ENCODE measurements at places on chromosomes 3 and 15. TPM values are rescaled to one million over a fixed set of nuclear protein-coding genes. Genes with fewer than 3 reads are reported as not detected.

DNA sequence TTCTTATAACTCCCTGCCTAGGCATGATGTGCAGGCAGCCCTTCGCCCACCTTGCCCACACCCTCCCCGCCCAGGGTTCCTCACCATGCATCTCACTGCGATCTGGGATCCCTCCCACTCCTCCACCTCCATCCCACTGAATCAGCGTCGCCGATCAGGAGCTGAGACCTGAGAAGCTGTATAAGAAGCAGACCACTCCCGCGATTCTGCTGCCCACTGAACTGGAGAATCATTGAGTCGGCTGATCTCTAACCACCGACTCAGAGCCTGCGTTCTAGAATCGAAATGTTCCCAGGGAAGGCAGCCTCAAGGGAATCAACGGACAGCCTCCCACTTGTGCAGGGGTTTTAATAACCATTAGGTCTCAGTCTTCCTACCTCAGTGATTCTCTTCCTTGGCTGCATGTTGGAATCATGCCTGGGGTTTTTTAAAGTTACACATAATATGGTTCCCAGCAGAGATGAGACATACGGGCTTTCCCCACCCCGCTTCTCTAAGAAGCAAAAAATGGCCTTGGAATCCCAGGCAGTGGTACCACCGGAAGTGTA lies 60.2 kb downstream of the TMEM44 start:
- DNase-seq = no peak

DNA sequence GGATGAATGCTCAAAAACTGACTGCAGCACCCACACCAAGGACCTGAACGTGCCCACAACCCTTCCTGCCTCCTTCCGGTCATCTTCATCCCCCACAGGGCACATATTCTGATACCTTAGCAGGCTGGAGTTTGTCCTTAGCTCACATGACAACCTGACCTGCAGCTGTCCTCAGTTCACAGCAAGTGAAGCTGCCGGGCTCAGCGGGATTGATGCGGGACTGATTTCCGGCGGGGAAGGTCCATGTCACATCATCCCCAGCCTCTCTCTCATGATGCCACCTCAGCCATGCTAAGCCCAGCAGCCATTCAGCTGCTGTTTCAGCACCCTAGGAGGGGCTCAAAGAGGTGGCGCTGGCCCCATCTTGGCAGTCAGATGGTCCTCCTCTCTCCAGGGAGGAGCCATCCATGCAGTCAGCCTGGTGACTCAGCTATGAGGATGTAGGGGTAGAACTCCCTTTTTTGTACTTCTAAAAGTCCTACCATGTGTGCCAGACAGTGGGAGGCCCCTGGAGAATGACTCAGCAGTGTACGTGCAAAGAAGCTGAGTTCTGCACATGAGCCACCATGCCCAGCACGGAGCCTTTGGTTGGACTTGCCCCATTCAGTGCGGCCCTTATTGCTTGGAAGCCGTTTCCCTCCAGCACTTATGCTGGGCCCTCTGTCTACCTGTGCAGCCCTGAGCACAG lies 9.5 kb downstream of the CA12 start:
- DNase-seq = no peak

PLIN1 gene
- 1.3 TPM for polyA plus RNA-seq

- DNase-seq = no peak
Observed at GRCh38 chr15:83208367-83208661, 691 bp upstream of the HDGFL3 start.

ADCY5 gene
- 13.4 TPM for polyA plus RNA-seq

LRRC2 gene
- polyA plus RNA-seq = 2.1 TPM

DNA sequence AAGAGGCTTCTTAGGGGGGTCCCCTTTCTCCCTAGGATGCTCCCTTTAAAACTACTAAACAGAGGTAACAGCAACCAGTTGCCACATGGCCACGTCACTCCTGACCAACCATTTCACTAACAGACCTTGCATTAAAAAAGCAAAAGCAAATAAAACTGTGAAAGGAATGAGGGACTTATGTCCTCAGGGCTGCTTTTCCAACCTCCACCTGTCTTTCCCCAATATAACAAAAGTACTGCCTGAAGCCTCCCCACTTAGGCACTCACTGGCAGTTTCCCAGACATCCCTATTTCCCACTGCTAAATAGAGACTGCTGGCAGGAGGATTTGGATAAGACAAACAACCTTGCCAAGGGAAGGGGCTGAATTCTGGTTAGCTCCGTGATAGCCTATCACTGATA lies 130.3 kb downstream of the ATP8B4 start:
- no peak for DNase-seq

- DNase-seq = no peak
Observed at GRCh38 chr15:69568173-69569009, 115.8 kb downstream of the RPLP1 start.

- peak; percentile 14 for DNase-seq
Observed at GRCh38 chr3:122754929-122755328, 38.7 kb downstream of the HSPBAP1 start.

GRCh38 chr3:155031186-155031585 lies 48.9 kb upstream of the MME start:
- no peak for DNase-seq

DNA sequence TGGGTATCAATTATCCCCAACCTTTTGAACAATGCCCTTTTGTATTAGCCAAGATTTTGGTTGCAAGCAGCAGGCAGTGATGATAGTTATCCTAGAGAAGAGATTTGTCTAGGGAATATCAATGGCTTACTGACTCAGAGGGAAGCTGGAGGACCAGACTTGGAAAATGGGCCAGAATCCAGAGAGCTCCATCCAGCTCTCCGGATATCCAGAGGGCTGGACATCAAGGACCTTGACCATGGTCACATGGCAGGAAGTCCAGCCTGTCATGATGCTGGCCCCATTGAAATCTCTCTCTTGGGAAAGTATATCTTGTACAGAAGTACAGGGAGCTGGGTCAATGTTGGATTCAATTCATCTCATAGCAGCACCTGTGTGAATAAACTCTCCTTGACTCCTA lies 148.5 kb upstream of the PDZRN3 start:
- no peak for DNase-seq

GRCh38 chr15:72792431-72792830 lies 8.9 kb upstream of the ADPGK start:
- DNase-seq = no peak

DNA sequence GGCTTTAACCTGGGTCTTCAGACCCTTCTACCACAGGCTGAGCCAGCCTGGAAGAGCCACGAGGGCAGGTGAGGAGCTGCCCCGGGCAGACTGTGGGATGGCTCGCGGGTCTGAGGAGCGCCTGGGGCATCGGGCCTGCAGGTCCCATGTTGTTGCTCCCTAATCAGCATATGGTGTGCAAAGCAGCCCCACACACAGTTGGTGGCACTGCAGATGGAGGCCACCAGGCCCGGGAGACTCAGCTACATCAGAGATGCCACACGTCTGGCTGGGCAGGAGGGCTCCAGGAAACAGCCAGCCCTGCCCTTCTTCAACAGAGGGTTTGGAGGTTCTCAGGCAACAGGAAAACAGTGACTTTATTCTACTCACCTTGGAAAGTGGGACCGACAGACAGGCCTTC lies 63.9 kb downstream of the XXYLT1 start:
- no peak for DNase-seq

- no peak for DNase-seq
Observed at GRCh38 chr3:12222775-12223485, 64.2 kb upstream of the TIMP4 start.

GRCh38 chr15:34107315-34107714 lies 5.4 kb downstream of the PGBD4 start:
- DNase-seq = no peak

DNA sequence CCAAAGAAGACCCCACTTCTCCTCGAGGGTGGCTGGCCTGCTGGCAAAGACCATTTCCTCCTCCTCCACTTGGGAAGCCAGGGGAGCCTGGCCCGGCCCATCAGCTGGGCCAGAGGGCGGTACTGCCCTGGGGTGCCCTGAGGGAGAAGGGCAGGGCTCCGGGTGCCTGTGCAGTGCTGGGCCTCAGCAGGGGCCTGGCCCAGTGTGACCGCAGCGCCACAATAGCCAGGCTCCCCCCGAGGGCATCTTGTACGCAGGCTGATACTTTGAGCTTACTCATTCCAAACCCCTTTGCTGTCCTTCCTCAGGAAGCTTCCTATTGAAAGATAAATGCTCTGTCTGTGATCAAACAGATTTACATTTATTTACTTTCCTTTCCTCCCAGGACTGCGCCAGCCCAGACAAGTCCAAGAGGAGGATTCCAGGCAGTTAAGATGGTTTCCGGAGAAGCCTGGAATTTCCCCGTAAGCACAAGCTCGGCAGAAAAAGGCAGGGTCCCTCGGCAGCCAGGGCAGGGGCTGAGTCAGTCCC lies 240.1 kb downstream of the XXYLT1 start:
- no peak for DNase-seq

DNA sequence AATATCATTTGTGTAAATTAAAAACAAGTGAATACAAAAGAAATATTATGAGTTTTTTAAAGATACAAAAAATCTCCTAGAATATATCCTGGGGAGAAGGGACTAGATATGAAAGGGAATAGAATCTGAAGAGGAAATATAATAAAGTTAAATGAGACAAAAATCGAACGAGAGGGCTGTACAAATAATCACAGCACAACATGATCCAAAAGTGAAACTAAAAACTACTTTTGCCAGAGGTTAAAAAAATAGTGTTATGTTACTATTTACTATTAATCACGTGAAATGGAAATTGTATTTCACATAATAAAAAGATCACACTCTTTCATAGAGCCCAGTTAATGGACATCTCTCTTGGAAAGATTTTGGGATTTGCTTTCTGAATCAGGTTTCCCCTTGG lies 28.6 kb downstream of the CGGBP1 start:
- no peak for DNase-seq

DNA sequence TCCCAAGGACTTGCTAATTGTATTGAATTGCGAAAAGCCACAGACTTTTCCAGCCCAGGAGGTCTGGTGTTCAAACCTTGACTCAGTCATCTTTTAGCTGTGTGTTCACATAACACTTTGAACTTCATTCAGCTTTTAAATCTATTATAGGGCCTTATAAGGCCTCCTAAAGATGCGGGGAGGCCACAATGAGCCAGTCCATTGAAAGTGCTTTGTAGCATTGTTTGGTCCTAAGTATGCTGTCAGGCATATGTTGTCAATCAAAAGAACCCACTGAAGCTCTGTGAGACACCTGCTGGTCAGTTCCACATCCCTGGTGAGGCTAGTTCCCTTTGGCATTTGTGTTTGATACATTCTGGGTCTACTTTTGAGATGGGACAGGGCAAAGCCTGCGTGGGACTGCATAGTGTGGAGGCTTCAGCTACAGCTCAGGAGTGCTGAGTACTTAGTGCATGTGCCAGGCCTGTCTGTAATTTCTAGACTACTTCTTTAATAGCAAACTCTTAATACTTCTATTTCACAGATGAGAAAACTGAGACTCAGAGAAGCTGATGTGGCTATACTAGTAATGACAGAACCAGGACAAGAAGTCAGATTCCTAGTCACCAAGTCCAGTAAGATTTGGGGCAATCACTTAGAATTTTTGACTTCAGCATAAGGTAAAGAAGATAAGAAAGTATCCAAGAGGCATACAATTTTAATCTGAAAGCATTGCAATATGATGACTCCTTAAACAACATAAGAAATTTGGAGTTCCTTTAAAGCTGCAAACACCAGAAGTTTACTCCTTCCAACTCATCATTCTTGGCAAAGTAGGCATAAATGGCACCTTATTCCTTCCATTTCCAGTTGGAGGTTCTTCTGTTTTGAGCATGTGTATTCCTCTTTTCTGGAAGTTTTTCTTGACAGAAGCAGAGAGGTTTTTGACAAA lies 213.0 kb downstream of the PDCD6IP start:
- no peak for DNase-seq

DNA sequence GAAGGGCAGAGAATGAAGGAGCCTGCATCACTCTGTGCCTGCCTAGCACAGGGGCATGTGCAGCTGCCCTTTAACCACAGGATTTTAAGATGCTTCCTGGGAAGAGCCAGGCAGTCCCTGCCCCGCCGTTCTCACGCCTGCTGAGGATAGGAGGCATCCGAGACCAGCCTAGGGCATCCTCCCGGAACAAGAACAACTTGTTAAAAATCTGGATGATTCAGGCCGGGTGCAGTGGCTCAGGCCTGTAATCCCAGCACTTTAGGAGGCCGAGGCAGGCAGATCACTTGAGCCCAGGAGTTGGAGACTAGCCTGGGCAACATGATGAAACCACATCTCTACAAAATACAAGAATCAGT lies 15.2 kb downstream of the NRROS start:
- no peak for DNase-seq

- no peak for DNase-seq
Observed at GRCh38 chr3:138023754-138024153, 13.8 kb downstream of the CLDN18 start.

GRCh38 chr3:28504976-28505375 lies 156.4 kb upstream of the AZI2 start:
- DNase-seq = no peak

DNA sequence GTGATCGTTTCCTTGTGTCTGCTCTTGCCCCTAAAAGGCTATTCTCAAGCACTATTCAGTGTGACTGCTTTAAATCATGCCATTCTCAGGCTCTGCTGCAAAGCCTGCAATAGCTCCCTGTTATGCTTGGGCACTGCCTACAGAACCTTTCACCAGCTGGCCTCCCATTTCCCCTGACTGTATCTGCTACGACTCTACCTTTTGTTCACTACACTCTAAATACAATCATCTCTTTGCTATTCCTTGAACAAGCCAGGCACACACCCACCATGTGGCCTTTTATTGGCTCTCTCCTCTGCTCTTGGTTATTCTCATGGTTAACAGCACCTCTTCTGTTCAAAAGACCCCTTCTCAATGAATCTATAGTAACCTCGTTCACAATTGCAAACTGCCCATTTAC lies 29.6 kb upstream of the FNDC3B start:
- DNase-seq = no peak

ANKRD63 gene
- not detected for polyA plus RNA-seq

DNA sequence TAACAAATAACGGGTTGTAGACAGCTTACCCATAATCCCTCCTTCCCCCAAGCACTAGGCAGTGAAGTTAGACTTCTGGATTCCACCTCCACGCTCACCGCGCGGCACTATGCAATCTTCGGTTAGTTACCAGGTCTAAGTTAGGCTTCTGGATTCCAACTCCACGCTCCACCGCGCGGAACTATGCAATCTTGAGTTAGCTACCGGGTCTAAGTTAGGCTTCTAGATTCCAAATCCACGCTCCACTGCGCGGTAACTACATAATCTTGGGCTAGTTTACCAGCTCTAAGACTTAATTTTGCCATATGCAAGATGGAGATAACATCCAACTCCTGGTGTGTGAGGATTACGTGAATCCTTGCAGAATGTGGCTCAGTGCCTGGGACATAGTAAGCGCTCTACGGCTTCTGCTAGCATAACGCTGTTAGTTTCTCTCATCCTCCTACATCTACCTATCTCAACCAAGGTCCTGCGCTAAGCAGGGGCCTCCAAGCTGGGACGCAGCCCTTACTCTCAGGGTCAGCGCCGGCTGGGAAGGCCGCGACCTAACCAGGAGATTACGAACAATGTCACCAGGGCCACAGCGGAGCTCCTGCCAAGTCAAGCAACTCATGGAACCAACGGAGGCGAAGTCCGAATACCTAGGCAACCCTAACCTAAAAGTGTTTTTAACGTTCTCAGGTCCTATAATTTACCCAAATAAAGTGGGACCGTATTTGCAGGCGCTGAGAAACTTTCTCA lies 497 bp upstream of the RPLP1 start:
- peak; percentile 26 for DNase-seq

- DNase-seq = no peak
Observed at GRCh38 chr15:58243070-58243469, 104.9 kb downstream of the AQP9 start.

- no peak for DNase-seq
Observed at GRCh38 chr3:188720215-188720614, 451.6 kb upstream of the TPRG1 start.
